ENCODE measurements at places on chromosomes 2 and 18.

GRCh38 chr2:86793752-86794151 lies 3.0 kb upstream of the CD8A start:
- no peak for DNase-seq

GRCh38 chr2:60064687-60065389 lies 488.6 kb downstream of the BCL11A start:
- no peak for DNase-seq

DNA sequence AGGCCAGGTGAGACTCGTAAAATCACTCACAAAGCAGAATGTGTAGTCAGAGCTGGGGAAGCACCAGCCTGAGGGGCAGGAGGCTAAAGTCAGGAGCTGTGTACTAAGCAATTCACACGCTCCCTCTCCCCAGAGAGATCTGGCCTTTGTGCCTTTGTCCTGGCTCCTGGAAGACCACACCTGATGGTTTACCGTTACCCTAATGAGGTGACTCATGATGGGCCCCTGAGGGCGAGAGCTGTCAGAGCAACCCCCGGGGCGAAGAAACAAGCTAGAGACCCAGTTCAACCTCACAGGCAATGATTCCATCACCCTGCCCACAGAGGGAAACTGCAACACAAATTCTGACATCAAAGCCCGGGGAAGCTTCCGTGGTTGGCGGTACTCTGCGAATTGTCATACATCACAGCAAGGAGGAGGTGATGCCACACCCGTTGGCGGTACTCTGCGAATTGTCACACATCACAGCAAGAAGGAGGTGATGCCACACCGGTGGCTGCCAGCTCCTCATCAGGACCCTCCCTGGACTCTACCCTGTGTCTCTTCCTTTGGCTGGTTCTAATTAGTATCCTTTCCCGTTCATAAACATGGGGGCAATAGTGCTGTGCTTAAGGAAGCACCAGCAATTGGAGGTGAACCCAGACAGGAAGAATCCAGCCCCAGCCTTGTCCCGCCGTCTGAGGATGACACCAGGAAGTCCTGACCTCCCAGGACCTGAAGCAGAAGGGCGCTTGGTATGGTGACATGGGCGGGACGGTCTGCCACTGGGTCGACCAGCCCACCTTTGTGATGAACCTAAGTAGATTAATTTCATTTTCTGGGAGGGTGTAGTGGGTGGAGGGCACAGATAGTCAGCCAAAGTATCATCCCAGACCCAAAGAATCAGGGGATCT lies 30.5 kb downstream of the B3GNT7 start:
- DNase-seq = peak; percentile 20

- no peak for DNase-seq
These were observed 438.5 kb downstream of the ZNF516 start for GRCh38 chr18:76056471-76057110.

DNA sequence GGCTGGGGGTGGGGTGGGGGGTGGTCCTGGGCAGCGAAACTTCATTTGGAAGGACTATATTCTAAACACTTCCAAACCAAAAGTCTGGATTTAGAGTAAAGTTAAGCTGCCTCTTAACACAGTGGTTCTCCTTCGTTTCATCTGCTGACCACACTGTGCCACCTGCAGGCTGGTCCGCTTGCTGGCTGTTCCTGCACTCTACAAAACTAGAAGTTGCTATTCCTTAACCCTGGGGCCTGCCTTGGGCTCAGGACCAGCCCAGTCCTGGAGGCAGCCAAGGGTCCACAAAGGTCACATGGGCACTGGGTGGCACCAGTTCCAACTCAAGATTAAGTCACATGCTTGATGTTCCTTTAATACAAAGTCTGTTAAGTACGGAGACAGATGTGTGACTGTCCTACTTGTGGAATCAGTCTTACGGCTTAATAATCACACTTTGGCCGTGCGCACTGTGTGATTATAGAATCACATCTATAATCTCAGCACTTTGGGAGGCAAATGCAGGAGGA lies 195.4 kb downstream of the FAM210A start:
- DNase-seq = no peak

DNA sequence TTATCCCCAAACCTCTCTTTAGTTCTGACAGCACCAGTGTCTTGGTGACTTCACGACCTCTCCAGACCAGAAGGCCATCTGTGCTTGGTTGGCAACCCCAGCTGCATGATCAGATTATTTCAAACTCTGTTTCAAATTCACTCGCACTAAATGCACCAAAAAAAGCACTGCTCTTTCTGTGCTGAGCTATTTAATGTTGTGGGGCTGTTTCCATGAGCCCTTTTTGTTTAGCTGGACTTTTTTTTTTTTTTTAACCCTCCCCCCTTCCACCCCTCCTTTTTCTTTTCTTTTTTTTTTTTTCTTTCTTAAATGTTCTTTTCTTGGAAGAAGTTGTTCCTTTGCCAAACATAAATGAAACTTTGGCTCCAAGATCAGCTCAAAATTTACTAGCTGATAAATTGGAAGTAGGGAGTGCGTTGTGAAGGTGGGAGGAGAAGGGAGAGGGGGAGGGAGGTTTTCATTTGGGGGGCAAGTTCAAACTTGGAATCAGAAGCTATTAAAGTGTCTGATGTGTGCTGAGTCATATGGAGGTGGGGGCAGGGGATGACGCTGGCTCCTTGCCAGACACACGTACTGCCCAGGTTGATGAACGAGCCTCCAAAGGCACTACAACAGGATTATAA lies 543.0 kb upstream of the TNP1 start:
- no peak for DNase-seq

- DNase-seq = no peak
These were observed 105.9 kb downstream of the LYPD1 start for GRCh38 chr2:132564065-132564464.

DNA sequence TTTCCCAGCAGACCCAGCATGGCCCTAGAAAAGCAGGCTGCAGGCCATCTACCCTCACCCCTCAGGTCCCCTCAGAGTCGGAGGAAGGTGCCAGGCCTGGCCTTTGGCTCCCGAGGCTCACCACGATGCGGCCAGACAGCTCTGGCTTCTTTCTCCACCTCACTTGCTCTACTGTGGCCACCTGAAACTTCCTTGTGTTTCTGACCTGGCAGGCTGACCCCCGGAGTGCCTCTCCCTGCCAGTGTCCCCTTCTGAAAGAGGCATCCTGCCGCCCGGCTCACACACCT lies 375.0 kb upstream of the HS6ST1 start:
- no peak for DNase-seq

- DNase-seq = no peak
These were observed 2.8 kb downstream of the EIF2AK3 start for GRCh38 chr2:88624477-88624876.

GRCh38 chr18:46625069-46625468 lies 32.0 kb downstream of the LOXHD1 start:
- no peak for DNase-seq

- no peak for DNase-seq
These were observed 479.7 kb upstream of the ID2 start for GRCh38 chr2:8202132-8202531.

- DNase-seq = no peak
These were observed 141.6 kb downstream of the CCDC148 start for GRCh38 chr2:158315000-158315399.

DNA sequence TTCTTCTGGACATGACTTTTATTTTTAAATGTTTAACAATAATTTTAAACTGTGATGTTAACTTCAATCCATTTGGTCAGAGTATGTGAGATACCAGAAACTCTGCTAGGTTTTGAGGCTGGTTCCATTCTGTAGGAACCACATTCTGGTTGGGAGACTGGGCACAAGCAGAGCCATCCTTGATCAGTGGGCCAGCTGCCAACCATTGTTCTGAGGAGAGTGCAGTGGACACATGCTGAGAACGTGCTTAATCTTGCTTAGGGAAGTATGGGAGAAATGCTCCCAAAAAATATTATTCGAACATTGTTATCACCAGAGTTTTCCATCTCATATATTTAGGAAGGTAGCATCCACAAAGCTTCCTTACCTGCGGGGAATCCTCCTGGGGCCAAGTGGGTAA lies 155.8 kb downstream of the RTN4 start:
- no peak for DNase-seq

DNA sequence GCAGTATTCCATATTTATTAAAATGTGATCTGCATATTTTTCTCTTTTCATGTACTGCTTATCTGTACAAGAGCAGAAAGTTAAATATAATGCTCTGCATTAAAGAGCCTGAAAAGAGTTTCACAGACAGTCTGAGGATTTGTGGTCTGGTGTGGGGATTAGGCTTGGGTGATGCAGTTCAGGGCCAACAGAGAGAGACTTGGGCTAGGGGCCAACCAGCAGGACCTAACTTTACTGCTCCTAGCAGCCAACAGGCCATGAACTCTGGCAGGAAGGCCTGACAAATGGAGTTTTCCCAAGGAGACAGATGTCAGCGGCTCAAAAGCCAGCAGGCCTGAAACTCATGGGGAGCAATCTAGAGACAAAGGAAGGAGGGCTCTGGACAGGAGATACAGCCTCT lies 169.6 kb downstream of the LRRTM1 start:
- DNase-seq = no peak

- DNase-seq = no peak
These were observed 894.5 kb upstream of the ACVR2A start for GRCh38 chr2:146950361-146950760.

DNA sequence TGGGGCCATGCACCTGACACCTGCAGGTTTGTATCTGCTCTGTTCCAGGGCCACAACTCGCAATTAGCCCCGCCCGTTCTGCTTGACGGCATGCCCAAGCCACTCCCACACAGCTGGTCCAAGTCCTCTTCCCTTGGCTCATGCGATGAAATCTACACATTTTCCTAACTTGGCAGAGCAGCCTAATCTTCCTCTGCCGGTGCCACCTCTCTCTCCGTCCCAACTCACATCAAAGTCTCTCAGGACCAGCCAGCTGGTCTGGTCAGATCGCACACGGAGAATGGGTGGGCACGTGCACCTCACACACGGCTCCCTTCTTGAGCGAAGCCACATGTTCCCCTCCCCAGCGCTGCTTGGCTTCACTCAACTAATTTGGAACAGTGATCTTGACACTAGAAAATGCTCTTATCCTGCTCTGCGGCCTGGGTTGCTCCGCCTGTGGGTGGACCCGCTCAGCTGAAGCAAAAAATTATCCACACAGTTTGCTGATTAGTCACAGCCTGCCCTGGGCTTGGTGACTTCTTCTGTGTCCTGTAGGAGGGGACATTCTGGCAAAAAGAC lies 176.7 kb downstream of the NRP2 start:
- no peak for DNase-seq

GRCh38 chr2:45354776-45355175 lies 256.3 kb downstream of the SRBD1 start:
- no peak for DNase-seq

GRCh38 chr18:46497129-46497528 lies 159.9 kb downstream of the LOXHD1 start:
- peak; percentile 15 for DNase-seq

DNA sequence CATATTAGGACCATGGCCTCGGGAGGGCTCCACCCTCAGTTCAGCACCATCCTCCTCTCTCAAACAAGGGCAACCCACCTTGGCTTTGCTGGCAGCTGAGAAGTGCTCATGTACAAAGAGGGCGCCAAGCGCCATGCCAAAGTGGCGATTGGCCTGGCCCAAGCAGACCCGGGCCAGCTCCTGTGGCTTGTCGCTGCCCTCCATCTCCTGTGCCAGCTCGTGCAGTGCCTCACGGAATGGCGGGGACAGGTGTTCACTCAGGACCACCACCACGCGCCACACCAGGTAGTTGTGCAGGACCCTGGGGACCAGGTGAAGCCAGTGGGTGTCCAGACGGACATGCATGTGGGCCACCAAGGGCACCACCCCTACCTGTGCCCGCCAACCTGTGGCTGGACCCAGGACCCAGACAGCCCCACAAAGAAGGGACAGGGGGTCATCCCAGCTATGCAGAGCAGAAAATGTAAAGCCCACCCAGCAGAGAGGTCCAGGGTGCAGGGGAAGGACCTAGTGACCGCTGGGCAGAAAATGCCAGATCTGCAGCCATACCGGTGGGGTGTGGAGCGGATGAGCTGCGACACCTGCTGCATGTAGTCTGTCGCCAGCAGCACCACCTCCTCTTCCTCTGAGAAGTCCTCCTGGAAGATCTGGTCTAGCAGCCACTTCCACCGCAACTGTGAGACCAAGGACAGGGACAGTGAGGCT lies 3.6 kb downstream of the ECEL1 start:
- no peak for DNase-seq

DNA sequence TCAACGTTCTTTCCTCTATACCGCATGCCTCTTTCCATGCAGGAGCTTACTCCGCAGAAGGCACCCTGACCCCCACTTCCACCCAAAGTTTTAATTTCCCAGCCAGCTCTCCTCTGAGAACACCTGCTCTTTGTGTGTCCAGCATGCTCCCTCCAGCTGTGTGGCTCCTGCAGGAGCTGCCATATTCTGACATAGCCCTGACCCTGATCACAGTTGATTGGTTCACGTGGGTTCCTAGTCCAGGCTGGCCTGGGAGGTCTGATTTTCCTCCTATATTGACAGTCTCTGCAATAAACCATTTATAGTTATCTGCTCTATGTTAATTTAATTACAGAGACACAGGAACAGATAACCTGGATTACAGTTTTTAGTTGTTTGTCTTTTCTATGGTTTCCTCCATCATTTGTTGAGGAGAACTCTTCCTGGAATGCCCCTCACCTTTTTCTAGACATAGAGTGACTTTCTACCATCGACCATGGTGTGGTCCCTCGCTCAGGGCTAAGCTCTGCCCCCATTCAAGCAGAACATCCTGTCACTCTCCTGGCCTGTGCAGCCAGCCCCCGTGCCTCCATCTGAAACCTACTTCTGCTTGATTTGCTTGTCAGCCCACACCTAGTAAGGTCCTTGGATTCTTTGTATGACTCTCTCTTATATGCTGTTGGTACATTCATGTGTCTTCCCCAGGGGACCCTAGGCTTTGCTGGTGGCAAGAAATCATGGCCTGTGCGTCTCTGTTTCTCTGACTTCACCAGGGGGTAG lies 231.5 kb downstream of the LPIN1 start:
- no peak for DNase-seq

DNA sequence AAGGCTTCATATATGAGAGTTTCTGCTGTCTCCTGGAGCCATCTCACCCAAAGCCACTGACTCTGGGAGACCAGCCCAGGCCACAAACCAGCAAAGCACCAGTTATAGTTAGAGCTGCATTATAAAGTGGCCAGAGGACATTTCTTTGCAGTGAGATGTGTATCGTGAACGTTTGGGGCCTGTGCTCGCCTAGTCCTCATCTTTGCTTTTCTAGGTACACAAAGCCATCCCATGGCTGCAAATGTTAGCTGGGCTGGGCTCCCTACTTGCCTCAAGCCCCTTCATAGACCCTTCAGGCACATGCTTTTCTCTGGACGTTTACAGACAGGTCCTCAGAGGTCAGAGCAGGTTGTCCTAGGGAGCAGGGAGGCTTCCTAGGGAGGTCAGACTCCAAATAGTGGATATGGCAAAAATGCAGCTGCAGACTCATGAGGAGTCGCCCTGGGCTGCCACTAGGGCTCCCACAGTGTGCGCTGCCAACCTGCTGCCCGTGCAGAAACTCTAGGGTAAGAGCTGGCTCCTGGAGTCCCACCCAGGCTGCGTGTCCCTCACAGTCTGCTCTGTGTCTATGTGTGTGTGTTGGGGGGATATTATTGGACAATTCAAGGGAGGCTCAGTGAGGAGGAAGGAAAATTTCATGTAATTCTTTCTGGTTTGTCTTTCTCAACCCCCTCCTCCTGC lies 141.0 kb downstream of the RPIA start:
- no peak for DNase-seq

- no peak for DNase-seq
These were observed 18.4 kb upstream of the KANSL1L start for GRCh38 chr2:210189452-210190138.

Data from stimulated activated CD4-positive, alpha-beta T cell treated with anti-CD3 and anti-CD28 coated beads, Interleukin-4, amount 100 ng/mL, for 1 hour (primary cell).